Activated CD8-positive, alpha-beta T cell treated with anti-CD3 and anti-CD28 coated beads, Interleukin-2, amount 10 ng/mL, durations not matched to agents 7 days and 5 days (primary cell): ENCODE measurements at places on chromosomes 16 and 17. TPM values are rescaled to one million over a fixed set of nuclear protein-coding genes. Genes with fewer than 3 reads are reported as not detected.

Gene LGALS9B
- total RNA-seq = 0.45 TPM

- no peak for DNase-seq
Observed at GRCh38 chr16:30368122-30368791, 2.0 kb downstream of the TBC1D10B start.

DNA sequence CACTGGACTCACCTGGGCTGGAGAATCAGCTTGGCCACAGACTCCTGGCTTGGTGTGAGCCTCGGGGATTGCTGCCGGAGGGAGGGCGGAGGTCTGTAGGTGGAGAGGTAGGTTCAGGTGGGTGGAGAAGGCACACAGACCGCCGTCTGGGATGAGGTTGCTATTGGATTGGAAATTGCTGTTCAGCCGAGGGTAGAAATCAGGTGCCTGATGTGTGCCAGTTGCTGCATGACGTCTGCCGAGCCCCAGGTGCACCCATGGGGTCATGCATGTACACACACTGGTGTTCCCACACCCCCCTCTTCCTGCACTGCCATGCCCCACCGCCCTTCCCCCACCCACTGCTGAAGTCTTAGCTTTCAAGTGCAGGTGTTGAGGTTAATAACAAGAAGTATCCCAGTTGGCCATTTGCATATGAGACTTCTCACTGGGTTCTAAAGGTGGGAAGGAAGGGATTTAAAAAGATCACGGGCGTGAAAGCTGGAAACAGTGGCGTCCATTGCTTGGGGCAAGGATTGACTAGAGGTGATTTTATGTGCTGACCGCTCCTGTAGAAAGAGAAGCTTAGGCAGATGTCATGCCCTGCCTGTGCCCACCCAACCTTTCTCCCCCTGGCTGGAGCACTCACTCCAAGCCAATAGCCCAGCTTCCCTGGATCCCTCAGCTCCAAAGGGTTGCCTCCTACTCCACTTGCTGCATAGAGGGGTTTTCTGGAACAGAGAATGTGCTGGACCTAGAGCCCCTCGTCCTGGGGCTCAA lies 193.6 kb downstream of the CCDC182 start:
- DNase-seq = no peak

- DNase-seq = peak; percentile 95
Observed at GRCh38 chr17:80892019-80892855, 99.4 kb upstream of the CHMP6 start.

GRCh38 chr17:44356241-44356640 lies 7.4 kb downstream of the FAM171A2 start:
- DNase-seq = no peak
